Osteocyte (in vitro differentiated cells): ENCODE measurements at places on chromosomes 3 and 15.

DNA sequence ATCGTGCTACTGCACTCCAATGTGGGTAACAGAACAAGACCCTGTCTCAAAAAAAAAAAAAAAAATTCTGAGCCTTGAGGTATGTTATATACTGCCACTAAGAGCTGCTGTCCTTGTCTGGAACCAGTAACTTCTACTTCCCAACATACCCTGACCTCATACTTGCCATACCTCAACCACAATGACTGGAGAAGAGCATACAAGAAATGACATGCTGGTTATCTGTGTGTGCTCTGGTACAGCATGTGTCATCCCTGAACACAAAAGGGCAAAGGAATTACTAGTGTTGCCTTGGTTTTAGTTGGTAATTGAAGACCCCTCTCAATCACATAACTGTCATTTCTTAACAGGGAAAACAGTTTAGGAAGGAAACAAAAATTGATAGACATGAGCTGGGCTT lies 54.5 kb downstream of the MRPS25 start:
- DNase-seq: no peak

DNA sequence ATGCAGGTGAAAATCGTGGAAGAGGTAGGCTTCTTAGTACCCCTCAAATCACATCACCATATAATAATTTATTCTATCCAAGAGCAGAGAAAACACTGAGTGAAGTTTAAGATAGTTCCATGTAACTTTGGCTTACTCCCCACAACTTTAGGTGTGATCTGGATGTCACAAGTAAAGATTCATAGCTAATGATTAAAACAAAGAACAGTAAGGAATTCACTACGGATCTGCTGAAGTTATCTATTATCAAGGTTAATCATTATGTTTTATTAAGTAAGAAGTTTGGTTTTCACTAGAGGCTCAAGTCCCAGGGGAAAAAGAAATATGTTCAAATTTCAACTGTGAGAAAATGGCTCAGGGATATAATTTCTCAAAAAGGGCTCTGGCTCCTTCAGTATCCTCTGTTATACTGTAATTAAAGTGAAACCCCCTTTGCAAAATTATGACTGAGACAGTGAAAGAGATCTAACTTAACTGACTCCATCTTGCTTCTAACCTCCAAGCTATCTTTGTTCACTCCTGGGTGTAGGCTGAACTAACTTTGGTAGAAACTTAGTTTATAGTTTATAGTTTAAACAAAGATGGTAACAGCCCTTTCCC lies 17.1 kb downstream of the CD80 start:
- DNase-seq: no peak

- no peak for DNase-seq
These were observed 2.0 kb downstream of the IFRD2 start for GRCh38 chr3:50290161-50290641.

- no peak for DNase-seq
These were observed 308.4 kb upstream of the CDIN1 start for GRCh38 chr15:36271048-36271447.

DNA sequence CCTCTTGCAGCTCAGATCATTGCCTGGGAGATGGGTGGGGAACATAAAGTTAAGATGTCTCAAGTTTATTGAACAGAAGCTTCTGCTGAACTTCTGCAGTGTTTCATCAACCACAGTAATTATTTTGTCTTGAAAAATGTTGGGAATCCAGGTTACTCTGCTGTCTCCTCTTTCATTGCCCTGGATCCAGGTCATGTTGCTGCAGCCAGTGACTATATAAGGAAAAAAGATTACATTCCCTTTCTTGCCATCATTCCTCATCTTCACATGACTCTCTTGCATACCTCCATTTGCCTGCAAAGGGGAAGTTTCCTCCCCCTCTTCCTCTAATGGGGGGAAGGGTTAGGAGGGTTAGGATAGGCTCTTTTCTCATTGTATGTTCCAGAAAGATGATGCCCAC lies 15.1 kb downstream of the GMNC start:
- no peak for DNase-seq

DNA sequence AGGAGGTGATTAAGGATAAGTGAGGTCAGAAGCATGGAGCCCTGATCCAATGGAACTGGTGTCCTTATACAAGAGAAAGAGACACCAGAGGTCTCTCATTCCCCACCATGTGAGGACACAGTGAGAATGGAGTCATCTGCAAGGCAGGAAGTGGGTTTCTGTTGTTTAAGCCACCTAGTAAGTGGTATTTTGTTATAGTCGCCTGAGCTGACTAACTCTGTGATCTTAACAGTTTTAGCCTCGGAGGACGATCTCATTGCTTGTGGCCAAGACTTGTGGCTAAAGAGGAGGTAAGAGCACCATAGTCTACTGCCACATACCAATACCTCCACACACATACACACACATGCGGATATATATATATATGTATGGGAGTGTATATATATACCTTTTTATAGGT lies 73.8 kb downstream of the MCTP2 start:
- no peak for DNase-seq

GRCh38 chr3:61796911-61797310 lies 235.5 kb downstream of the PTPRG start:
- DNase-seq: no peak
